ENCODE measurements at places on chromosomes 1 and 21.

DNA sequence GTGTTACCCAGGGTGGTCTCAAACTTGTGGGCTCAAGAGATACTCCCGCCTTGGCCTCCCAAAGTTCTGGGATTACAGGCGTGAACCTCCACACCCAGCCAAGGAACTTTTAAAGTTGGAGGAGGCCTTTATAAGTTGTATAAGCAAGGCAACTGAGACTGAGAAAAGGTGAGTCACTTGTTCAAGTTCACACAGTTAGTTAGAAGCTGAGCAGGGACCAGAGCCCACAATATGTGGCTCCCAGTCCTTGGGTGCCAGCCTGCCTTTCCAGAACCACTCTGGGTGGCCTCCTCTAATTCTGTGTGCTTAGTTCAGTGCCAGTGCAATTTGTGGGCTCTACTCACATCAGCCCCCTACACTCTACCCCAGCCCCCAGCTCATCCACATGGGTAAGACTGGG is 3.7 kb downstream of the RAB25 start:
- DNase-seq, result no peak

DNA sequence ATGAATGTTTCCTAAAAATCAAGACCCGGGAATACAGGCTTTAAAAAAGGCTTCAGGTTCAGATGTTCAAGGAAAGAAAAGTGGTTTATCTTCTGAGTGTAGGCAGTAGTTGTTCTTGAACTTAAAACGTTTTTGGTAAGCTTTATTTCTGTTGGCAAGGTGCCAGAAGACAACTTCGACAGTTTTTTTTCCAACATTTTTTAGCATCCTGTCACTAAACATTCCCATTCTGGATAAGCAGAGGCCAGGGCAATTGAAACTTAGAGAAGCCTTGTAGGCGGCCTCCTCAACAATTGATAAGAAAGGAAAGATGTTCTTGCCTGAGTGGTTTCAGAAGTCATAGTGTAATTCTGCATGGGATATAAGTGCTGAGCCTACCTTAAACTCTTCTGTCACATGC is 66.7 kb downstream of the PATJ start:
- DNase-seq, result no peak

DNA sequence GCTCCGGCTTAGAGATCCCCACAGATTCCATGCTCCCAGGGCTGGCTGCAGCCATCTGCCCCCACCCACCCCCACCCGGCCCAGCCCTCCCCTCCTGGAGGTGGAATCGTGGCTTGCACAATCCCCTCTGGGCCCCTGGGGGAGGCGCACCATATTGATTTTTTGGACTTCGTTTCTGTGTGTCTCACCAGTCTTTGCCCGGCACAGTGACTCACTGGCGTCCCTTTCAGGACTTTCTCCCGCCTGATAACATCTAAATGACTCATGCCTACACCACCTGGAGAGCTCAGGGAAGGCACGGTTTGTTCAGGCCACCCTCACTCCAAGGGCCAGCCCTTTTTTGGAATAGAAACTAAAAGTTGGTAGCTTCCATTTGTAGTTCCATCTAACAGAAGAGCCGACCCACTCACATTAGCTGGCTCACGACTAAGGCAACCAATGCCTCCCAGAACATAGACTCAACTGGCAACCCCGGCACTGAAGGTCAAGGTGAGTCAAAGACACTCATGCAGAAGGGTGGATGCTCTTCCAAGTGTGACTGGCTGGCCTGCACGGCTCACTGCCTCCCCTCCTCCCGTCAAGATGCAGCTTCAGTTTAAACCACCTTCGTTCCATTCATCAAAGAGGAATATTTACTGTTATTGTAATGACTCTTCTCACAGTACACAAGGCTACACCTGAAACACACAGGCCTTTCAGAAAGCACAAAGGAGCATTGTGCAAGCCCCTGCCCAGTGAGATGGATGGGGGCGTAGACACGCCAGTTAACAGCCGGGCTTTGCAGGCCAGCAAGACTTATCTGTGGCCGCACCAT is 18.1 kb upstream of the ETS2 start:
- no peak for DNase-seq

- no peak for DNase-seq
These were observed 87.2 kb downstream of the VAV3 start for GRCh38 chr1:107877745-107878144.

- DNase-seq, result no peak
These were observed 718.8 kb upstream of the TMPRSS15 start for GRCh38 chr21:19122356-19122755.
